ENCODE measurements at places on chromosomes 16 and 17. TPM values are rescaled to one million over a fixed set of nuclear protein-coding genes. Genes with fewer than 3 reads are reported as not detected.

NHLRC4 gene
- total RNA-seq = 4.0 TPM

TERB1 gene
- total RNA-seq = not detected

TMEM238L gene
- not detected for total RNA-seq

NPIPA7 gene
- total RNA-seq = 1.3 TPM

SMARCD2 gene
- total RNA-seq = 125 TPM

HEXIM1 gene
- 13.0 TPM for total RNA-seq

All from Caki2 (cell line).